HT-29 (cell line): ENCODE measurements at places on chromosomes 13 and 19. TPM values are rescaled to one million over a fixed set of nuclear protein-coding genes. Genes with fewer than 3 reads are reported as not detected.

DNA sequence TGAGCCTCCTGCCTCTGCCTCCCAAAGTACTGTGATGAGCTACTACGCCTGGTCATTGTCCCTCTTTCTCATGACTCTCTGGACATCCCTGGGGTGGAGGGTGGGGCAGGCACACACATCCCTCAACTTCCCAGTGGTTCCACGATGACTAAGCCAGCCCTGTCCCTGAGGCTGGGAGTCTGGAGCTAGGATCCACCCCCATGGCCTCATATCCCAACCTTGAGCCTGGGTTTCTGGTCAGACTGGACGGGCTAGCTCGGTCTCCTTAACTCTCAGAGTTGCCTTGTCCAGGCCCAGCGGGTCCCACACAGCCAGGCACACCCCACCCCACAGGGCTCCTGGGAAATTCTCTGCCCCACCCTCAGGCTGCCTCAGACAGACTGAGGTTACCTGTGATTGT lies 19.6 kb downstream of the IER2 start:
- DNase-seq, result peak; percentile 83

- no peak for DNase-seq
Measured at GRCh38 chr19:51076631-51077213, 6.0 kb downstream of the KLK14 start.

DNA sequence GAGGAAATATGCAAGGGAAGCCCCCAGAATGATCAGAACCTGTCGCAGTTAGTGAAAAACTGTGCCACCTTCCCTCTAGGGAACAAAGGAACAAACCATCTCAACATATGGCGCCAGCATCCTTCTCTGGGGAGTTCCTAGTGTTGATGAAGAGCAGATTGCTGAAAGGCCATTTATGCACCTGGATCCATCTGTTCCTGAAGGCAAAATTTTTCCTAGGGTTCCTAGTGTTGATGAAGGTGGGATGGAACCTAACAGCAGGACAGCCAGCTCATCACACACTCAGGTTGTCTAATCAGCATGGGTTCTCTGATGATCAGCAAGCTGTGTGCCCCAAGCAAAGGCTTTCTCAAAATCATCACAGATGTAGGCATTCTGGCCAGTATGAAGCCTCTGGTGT lies 32.6 kb downstream of the ZNF473 start:
- no peak for DNase-seq

The GZMM gene
- total RNA-seq, result 0.31 TPM in 1 of 2 replicates, not detected in the other

DNA sequence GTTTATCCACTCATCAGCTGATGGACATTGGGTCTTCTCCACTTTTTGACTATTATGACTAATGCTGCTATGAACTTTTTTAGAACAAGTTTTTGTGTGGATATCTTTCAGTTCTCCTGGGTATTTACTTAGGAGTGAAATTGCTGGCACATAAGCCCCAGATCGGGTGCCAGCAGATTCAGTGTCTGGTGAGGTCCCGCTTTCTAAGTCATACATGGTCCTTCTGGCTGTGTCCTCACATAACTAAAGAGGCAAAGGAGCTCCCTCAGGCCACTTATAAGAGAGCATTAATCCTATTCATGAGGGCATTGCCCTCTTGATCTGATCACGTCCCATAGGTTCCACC lies 600 bp upstream of the ZNF226 start:
- DNase-seq, result no peak

The OSCAR gene
- total RNA-seq, result 0.05 TPM in 1 of 2 replicates, not detected in the other

GRCh38 chr13:91563799-91564198 lies 165.4 kb downstream of the GPC5 start:
- DNase-seq, result no peak

The CCDC8 gene
- not detected in 2 replicates for total RNA-seq

DNA sequence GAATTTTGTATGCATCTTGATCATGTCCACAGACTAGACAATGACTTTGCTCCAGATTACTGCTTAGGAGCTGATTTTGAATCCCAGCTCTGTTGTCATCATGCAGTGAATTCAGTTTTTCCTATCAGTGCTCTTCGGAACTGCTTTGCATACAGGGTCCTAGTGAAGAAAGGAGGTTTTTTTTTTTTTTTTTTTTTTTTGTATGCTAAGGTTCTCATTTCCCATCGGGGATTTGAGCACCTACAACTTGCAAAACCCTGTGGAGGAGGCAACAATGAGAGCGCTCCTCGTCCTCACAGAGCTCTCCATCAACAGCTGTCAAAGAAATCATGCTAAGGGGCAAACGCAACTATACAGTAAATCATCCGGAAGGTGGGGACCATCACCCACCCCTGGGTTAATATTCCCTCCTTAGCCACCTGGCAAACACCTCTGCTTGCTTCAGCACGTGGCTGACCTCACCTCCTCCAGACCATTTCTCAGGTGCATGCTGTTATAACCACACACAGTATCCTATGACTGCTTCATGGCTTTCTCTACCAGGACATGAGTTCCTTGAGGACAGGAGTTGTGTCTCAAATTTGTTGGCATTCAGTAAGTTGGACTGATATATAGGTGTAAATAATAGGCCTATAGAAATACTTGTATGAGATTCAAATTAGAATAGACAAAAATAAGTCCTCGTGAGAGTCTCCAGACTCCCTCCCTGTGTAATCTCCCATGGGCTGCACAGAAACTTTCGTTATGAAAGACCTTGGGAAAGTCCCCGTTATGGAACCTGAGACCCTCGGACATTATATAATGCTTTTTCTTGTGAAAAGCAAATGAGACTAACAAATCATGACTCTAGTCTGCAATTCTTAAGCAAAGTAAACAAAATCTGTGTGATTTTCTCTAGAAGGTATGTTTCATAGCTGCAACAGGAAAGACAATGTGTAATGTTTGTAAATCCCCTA lies 113.8 kb downstream of the KATNAL1 start:
- DNase-seq, result no peak

DNA sequence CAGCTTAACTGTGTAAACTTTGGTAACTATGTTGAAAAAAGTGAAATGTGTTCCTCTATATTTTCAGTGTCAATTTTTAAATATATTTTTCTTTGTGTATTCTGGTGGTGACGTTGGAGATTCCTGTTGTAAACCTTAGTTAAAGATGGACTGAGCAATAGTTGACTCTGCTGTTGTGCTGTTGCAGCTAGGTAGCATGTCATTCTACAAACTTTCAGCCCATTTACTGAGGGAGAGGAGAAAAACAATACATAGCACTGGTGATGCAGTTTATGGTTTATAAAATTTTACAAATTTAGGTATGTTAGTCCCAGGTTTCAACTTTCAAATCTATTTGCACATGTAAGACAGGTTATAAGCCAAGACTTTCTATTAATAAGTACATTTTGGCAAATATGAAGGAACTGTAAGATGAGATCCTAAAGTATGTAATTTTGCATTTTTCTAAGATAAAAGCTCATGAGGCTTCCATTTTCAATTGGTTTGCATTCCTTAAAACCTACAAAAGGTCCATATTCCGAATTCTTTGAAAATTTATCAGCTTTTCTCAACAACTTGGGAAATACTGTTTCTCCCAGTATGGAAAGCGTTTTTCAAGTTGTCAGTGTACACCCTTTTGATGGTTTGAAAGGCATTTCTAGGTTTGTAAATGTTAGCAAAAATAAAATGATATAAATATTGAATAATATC lies 1.5 kb downstream of the NDFIP2 start:
- peak; percentile 38 for DNase-seq

The ATP4B gene
- total RNA-seq, result not detected in 2 replicates

GRCh38 chr13:85771856-85772255 lies 27.4 kb downstream of the SLITRK6 start:
- DNase-seq, result no peak

The TNFSF9 gene
- total RNA-seq, result 3.0 and 3.1 TPM in 2 replicates

DNA sequence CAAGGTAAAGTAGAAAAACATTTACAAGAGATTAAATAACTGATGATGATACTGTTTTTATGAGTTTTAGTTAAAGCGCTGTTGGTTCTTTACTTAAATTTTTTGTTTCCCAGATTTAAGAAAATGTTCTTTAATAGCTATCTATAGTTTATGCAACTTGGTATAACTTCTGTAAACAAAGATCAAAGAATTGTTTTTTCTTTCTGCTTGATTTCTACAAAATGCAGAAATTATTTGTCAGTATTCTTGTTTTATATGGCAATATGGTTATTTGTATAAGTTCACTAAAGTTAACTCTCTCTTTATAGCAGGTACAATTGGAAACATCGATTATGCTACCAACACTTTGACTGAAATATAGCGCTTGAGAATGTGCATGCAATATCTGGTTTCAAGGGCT lies 2465.1 kb upstream of the PCDH20 start:
- no peak for DNase-seq

The TUBB4A gene
- total RNA-seq, result not detected in 2 replicates

DNA sequence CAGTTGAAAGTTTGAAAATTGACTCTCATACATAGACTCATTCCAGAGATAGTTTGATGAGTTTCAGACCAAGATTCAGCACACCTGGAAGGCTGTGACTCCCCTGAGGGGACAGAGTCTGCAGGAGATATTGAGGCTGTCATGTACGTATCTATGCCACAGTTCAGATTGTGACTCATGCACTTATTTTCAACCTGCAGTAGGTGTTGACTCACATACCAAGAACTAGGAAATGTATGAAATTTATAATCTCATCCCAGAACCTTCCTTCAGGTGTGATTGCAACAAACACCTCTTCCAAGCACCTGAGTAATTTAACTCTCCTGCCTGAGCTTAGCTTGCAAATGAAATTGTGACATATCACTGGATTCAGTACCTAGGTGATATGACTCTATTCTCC lies 64.4 kb upstream of the ZNF43 start:
- DNase-seq, result no peak

- DNase-seq, result no peak
Measured at GRCh38 chr19:47421844-47422395, 2.6 kb upstream of the MEIS3 start.

The MISP gene
- total RNA-seq, result 206 and 211 TPM in 2 replicates
